ENCODE measurements at places on chromosomes 3 and 15.

- DNase-seq = no peak
These were observed 835.0 kb downstream of the TBL1XR1 start for GRCh38 chr3:176362191-176362731.

DNA sequence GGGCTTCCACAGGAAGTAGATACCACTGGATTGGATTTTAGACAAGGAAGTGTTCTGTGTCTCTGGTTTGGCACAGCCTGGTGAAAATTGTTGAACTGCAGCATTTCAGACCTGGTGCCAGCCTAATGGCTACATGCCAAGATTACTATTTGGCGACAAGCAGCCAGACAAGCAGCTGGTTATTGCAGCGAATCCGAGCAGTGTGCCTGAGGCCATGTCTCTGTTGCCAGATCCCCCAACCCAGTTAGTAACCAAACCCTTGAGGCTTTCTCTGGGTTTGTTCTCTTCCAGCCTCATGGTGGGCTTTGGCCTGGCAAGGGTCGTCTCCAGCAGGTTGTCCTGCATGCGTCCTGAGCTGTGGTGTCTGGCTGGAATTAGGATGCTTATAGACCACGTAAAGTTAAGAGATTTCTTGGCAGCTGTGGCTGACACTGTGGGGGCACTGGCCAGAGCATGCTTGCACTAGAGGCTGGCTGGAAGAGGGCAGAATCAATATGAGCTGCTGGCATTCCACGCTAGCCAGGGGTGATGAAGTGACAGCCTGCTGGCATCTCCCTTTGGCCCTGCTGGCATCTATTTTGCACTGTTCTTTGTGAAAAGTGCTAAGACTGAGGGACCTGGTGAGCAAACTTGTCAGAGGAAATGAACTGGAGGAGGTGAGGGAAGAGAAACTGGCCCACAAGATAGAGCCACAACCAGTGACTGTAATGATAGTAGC is 172.6 kb downstream of the RBMS3 start:
- DNase-seq = no peak

DNA sequence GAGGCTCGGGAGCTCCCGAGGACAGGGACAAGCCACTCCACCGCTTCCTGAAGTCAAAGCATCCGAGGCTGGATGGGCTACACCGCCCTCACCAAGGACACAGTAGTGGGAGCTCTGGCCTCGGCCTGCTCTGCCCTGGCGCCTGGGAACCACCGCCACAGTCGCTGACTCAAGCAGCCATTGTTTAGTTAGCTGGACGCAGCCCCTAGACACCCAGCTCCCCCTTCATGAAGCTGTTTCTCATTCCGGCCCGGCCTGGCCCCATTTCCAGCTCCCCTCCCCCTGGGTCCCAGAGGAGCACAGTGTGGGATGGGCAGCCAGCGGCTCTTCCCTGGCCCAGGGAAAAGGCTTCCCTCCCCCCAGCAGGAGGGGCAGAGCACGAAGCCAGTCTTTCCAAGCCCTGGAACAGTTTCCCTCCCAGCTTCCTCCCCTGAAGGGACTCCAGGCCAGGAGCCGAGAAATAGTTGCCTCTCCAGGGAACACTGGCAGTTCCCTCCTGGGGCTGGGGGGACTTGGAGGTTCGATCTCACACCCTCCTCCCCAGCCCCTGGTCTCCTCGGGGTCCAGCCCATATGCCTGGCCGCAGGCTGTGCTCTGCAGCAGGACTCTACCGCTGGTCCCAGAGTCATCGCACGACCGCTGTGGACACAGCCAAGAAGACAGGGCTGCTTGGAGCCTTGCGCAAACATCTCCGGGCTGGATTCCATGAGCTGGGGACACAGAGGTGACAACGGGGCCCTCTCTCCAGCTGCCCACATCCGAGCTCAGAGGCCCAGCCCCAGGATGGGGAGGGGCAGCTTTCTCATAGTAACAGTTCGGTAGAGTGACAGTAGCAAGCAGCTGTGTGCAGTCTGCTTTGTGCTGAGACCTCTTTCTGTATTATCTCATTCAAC is 10.0 kb downstream of the PLXND1 start:
- no peak for DNase-seq

DNA sequence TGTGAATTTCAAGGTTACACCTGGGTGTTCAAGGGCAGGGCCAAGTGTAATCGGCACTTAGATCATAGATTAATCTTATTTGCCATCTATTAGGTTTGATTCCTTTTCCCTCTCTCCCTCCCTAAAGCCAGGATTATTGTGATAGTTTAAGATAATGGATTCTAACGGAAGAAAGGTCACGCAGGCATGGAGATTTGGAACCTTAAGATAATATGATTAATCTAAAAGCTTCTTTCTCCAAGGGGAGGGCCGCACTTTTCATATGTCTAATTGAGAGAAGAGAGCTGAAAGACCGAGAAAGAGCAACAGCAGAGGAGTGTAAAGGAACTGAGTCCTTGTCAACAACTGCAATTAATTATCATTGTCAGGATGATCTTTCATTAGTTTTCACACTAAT is 858.8 kb upstream of the NR2F2 start:
- no peak for DNase-seq

GRCh38 chr15:99014803-99015697 is 7.5 kb upstream of the PGPEP1L start:
- peak; percentile 39 for DNase-seq

GRCh38 chr3:60125686-60126085 is 1075.9 kb upstream of the CFAP20DC start:
- no peak for DNase-seq

GRCh38 chr15:68650901-68651709 is 72.3 kb downstream of the CORO2B start:
- peak; percentile 41 for DNase-seq

Data from T-cell (primary cell).